Stimulated activated CD8-positive, alpha-beta memory T cell treated with anti-CD3 and anti-CD28 coated beads, Interleukin-4, amount 100 ng/mL, for 1 hour (primary cell): ENCODE measurements at places on chromosomes 13 and 19.

DNA sequence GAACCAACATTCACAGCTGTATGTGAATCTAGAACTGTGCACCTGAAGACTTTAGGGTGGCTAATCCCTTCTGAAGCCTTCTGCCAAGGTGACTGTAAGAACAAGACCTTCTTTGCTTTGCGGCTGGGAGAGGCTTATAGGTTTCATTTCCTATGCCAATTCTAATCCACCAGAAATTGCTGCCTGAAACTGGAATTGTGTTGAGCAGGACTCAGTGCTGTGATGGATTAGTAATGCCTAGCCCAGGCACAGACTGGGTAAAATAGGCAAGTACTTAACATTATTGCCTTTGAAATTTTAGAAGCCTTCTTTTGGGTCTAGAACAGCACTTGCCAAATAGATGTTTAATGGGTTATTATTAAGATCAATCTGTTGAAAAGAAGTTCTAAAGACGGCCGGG lies 11.5 kb downstream of the SLC25A23 start:
- DNase-seq = no peak

DNA sequence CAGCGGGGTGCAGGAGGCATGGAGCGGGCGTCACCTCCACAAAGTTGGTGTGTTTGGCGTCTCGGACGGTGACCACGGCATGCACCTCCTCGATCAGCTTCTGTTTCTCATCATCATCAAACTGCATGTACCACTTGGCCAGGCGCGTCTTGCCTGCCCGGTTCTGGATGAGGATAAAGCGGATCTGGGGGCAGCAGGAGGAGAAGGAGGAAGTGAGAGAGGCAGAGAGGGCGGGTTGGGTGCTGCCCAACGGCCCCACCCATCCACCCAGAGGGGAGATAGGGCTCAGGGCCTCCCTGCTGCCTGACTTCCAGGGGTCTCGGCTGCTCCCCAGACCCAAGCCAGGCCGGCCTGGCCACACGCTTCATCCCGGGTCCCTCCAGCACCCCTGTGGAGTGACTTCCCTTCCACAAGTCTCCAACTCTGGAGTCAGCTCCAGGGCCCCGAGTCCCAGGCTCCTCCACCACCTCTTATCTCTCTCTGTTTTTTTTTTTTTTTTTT lies 4.6 kb downstream of the AP2S1 start:
- no peak for DNase-seq

DNA sequence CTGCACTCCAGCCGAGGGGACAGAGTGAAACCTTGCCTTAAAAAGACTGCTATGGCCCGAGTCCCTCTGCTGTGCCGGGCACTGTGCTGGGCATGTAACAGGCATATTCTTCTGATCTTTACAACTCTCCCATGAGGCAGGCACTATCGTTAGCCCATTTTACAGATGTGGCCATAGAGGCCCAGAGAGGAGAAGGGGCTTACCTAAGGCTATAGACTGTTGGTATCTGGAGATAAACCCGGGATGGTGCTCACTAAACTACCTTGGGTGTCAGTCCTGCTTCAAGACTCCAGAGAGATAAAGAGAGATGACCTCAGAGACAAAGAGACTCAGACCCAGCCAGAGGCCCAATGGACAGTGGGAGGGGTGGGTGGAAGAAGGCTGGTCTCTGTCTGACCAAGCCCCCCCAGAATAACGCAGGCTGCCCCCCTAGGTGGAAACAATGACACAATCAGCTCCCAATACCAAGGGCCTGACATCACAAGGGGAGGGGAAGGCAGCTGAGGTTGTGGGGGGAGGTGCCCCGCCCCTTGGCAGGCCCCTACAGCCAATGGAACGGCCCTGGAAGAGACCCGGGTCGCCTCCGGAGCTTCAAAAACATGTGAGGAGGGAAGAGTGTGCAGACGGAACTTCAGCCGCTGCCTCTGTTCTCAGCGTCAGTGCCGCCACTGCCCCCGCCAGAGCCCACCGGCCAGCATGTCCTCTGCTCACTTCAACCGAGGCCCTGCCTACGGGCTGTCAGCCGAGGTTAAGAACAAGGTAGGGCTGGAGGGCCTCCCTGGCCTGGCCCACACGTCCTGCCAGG lies at the start of gene CNN1:
CNN1 (plus strand) TSS at position 620 of the 805 bp plus-strand sequence; CDS start at position 697, 77 bp downstream.
- DNase-seq = no peak

- DNase-seq = no peak
These were observed 95.8 kb downstream of the RAB20 start for GRCh38 chr13:110465696-110466095.

GRCh38 chr19:5667751-5668271 lies 12.5 kb downstream of the MICOS13 start:
- no peak for DNase-seq

DNA sequence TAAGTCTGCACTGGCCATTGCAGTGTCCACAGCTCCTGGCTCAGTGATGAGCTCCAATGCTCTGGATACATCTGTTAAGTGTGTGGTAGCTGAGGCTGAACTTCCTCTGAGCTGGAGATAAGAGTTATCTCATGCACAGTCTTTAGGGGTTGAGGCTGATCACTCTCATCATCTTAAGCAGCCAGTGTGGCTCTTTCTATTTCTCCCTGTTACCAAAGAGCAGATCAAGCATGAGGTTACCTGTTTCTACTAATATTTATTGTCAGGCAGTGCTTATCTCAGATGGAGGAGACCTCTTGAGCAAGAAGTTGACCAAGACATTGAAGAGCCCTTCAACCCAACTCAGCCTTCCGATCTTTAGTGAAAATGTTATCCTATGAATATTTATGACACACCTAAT lies 6.6 kb upstream of the OR10H2 start:
- DNase-seq = no peak
